ENCODE measurements at places on chromosomes 16 and 17.

DNA sequence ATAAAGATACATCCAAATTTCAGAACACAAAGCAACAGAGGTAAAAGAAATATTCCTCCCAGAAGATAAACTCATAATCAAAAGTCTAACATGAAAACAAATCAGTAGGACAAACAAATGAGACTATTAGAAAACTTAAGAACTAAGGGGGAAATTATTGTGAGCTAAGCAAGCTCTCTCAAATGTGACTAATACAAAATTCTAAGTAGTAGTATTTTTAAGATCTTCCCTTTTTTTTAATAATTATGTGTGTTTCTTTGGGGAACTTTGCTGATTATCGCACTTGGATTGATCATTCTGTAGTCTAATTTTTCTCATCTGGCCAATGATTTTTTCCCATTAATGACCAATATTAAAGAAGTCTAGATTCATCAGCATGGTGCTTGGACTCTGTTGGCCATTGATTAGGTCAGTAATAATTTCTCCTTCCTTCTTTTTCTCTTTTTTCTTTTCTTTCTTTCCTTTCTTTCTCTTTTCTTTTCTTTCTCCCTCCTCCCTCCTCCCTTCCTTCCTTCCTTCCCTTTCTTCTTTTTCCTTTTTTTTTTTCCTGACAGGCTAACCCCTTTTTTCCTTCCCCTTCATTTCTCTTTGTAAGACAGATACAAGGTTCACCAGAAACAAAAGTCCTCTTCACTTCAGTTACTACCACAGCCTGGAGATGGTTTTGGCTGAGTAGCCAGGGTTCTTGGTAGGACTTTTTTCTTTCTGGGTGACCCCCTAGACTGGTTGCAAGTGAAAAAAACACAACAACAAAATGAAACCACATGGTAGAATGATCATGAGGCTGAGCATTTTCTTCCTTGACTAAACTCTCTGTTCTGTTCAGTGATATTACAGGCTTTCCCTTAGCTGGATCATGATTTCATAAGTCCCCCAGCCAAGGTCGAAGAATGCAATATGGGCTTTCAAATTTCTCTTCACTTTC lies 2.9 kb upstream of the ABCA6 start:
- DNase-seq: no peak

GRCh38 chr16:75997606-75998005 lies 271.3 kb upstream of the CPHXL start:
- no peak for DNase-seq

- DNase-seq: no peak
Measured at GRCh38 chr16:35751191-35751941, 2292.0 kb downstream of the TP53TG3F start.

DNA sequence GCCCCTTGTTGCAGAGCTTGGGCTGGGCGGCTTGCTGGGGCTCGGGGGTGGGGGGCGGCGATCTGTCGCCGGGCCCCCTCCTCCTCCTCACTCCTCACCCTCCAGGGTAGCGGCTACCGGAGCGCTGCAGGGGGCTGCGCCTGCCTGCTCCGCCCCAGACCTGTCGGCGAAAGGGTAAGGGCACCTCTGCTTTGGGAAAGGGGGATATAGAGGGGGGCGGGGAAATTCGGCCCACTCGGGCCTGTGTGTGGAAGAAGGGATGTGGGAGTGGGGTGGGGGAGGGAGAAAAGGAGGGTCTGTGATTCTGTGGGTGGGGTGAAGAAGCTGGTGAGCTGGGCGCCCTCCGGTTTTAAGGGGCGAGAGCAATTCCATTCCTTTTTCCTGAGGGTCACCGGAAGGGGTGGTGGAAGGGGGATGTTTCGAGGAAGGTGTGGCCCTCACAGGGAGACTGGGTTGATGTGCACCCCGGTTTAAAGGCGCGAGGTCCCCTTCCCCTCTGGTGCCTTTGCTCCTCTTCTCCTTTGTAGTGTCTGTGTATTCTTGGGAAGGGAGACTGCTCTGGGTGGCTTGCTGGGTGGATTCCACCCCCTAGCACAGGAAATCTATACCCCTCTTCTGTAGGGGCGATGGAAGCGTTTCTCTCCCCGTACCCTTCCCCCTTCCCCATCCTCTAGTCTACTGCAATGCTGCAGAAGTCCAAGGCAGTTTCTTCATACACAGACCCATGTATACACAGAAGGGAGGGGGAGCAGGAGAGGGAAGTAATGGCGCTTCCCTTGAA lies 878 bp downstream of the TAOK1 start:
- no peak for DNase-seq

All from effector CD4-positive, alpha-beta T cell (primary cell).